ENCODE measurements at places on chromosomes 5 and 9. TPM values are rescaled to one million over a fixed set of nuclear protein-coding genes. Genes with fewer than 3 reads are reported as not detected.

The WHRN gene
- total RNA-seq = 24.2 TPM

GRCh38 chr5:91864962-91865361, 481.8 kb upstream of the ARRDC3 start:
- no peak overlapping the region for H3K4me3 ChIP-seq
- no peak overlapping the region for H3K27ac ChIP-seq
- DNase-seq = no peak
- no peaks in the 10 kb centered on the region for H3K4me1 ChIP-seq
- H3K27me3 ChIP-seq = no peaks in the 10 kb centered on the region

DNA sequence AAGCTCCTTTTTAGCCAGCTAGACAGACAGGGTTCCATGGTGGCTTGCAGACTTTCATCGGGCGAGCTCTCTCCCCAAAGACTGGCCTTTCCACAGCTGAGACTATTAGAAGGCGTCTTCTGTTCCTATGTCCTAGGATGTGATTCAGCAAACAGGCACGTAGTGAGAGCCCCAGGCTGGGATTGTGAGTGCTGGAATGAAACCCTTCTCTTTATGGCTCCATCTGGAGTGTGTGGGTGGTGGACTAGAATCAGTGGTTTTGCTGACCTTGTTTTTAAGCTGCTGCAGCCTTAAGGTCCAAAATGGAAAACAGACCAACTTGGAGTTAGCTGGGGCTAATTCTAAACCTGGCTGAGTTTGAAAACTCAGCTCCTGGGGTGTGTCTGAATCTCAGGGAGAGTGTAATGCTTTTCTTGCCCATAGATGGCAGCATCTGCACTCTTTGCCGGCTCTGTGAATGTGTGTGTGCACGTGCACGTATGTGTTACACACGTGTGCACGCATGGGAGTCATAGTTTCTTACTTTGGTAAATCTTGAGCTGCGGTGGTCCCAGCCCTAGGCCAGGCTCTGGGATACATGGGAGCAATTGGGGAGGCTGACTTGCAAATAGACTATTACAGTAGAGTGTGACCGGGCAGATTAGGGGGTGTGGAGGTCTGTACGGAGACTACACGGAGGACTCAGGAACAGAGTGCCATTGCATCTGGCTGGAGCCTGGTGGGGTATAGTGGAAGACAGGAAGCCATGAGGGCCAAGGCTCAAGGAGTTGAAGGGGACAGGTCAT, 10.7 kb downstream of the GSN start:
- H3K27me3 ChIP-seq = no peaks in the 10 kb centered on the region
- H3K27ac ChIP-seq = no peak overlapping the region
- no peaks in the 10 kb centered on the region for H3K4me1 ChIP-seq

DNA sequence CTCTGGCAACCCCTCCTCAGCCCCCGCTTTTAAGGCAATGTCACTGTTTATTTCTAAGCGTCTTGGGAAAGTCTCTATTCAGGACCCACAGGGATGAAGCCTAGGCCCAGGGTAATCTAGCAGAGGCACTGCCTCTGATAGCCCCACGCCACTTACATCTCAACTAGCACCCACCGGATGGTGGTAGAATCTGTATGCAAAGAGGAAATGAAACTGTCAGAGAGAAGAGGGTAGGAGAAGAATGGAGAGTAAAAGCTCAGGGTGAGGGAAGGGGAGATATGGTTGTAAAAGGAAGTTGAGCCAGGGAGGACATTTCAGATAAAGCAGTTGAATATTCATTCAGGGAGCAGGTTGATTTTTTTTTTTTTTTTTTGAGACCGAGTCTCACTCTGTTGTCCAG, 3.0 kb downstream of the FRRS1L start:
- DNase-seq = no peak
- no peaks in the 10 kb centered on the region for H3K36me3 ChIP-seq
- H3K4me3 ChIP-seq = no peak overlapping the region
- no peak overlapping the region for H3K27ac ChIP-seq
- peaks cover 24% of the 10 kb centered on the region for H3K27me3 ChIP-seq
